GM23338 (cell line): ENCODE measurements at places on chromosomes 5 and 9. TPM values are rescaled to one million over a fixed set of nuclear protein-coding genes. Genes with fewer than 3 reads are reported as not detected.

DNA sequence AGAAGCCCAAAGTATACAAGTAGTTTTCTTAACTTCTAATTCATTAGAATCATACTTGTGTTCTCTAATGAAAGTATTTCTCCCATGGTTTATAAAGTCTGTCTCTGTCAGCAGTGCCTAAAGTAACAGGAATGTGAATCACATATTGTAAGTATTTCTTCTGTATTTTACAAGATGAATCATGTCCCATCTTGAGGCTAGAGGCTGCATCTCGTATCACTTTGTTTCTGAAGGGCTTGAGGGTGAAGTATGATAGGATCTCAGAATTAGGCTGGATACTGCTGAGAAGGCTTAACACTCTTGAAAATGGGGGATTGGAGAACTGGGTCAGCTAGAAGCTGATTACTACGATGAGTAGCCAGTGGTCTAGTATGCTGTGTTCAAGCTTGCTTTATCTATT, 242.2 kb upstream of the ACTBL2 start:
- DNase-seq, result no peak

Gene MZB1
- total RNA-seq, result 1.6 TPM in 1 of 2 replicates, not detected in the other

DNA sequence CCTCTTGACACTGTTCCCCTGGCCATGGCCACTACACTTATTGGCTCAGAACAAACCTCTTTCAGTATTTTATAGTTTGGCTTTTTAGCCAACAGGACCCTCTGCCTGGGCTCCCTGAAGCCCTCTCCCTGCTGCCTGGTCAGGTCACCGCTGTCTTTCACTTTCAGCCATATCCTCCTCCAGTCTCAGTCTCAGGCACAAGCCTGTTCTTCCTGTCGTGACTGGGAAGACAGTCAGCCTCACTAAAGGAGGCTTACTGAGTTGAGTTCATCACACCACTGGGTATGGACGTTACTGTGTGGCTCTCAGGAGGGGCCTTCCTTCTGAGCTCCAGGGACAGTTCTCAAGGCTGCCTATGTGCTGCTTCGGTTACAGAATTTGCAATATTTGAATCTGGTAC, 2.0 kb downstream of the QSOX2 start:
- DNase-seq, result no peak

GRCh38 chr9:127886401-127886972, 9.0 kb upstream of the AK1 start:
- no peak for DNase-seq

- no peak for DNase-seq
These were observed 96.3 kb upstream of the FANCC start for GRCh38 chr9:95413793-95414192.

GRCh38 chr9:112268413-112268812, 65.0 kb downstream of the PTBP3 start:
- no peak for DNase-seq

GRCh38 chr5:133121611-133122150, 69.9 kb downstream of the HSPA4 start:
- no peak for DNase-seq

Gene PCDHGB5
- 15.7 and 18.5 TPM in 2 replicates for total RNA-seq
